Fibroblast of lung (primary cell): ENCODE measurements at places on chromosomes 12 and 14.
A peak's percentile ranks its signal among the peaks of the same experiment; 100 is the strongest.

- H3K4me1 ChIP-seq, result peaks cover 10% of the 10 kb centered on the region
- H3K4me3 ChIP-seq, result no peak overlapping the region
- H3K36me3 ChIP-seq, result no peaks in the 10 kb centered on the region
These were observed 3.2 kb downstream of the HSPB8 start for GRCh38 chr12:119181944-119182343.

- H3K36me3 ChIP-seq, result no peaks in the 10 kb centered on the region
- no peak for DNase-seq
- no peaks in the 10 kb centered on the region for H3K4me1 ChIP-seq
- no peak overlapping the region for H3K4me3 ChIP-seq
These were observed 313.5 kb downstream of the ALG10 start for GRCh38 chr12:34335819-34336262.

- peak; percentile 40 for DNase-seq
- H3K36me3 ChIP-seq, result no peaks in the 10 kb centered on the region
- H3K4me3 ChIP-seq, result peak overlapping the region; percentile 55
- peak overlapping the region; percentile 55 for H3K27ac ChIP-seq
- peaks cover 3% of the 10 kb centered on the region for H3K4me1 ChIP-seq
These were observed 1.1 kb downstream of the CLEC14A start for GRCh38 chr14:38254571-38255407.

- peak overlapping the region; percentile 88 for H3K4me3 ChIP-seq
- peaks cover 14% of the 10 kb centered on the region for H3K4me1 ChIP-seq
- no peaks in the 10 kb centered on the region for H3K27me3 ChIP-seq
These were observed 972 bp downstream of the SAMD4A start for GRCh38 chr14:54567639-54568561.

DNA sequence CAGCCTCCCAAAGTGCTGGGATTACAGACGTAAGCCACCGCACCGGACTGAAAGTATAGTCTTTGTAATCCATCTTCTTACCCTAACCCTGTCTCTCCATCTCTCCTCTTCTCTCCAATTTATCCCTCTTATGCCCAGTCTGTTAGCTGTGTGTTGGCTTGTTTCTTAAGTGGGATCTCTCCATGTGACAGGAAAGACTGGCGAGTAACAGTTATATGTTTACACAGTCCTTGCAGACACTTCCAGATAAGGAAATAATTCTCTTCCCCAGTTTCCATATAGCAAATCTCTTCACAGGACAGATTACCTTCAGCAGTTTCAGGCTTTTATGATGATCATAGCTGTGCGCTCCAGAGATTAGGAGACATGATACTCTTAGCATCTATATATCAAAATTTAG lies 16.0 kb upstream of the DIP2B start:
- no peaks in the 10 kb centered on the region for H3K4me1 ChIP-seq
- H3K27ac ChIP-seq, result no peak overlapping the region
- no peaks in the 10 kb centered on the region for H3K36me3 ChIP-seq
- H3K27me3 ChIP-seq, result no peaks in the 10 kb centered on the region
- DNase-seq, result no peak
